ENCODE measurements at places on chromosomes 13 and 19. TPM values are rescaled to one million over a fixed set of nuclear protein-coding genes. Genes with fewer than 3 reads are reported as not detected.

The ZNF793 gene
- 0.86 TPM for total RNA-seq

The TEX101 gene
- total RNA-seq = not detected

The TPTE2 gene
- not detected for total RNA-seq

The MRPL54 gene
- 43.0 TPM for total RNA-seq

The IGSF23 gene
- not detected for total RNA-seq

The ATP5F1D gene
- 12.6 TPM for total RNA-seq

The C19orf25 gene
- total RNA-seq = 17.0 TPM

The GPR32 gene
- total RNA-seq = not detected

The AMER2 gene
- not detected for total RNA-seq

Data from dermis lymphatic vessel endothelial cell (primary cell).